ENCODE measurements at places on chromosomes 1 and 21.

DNA sequence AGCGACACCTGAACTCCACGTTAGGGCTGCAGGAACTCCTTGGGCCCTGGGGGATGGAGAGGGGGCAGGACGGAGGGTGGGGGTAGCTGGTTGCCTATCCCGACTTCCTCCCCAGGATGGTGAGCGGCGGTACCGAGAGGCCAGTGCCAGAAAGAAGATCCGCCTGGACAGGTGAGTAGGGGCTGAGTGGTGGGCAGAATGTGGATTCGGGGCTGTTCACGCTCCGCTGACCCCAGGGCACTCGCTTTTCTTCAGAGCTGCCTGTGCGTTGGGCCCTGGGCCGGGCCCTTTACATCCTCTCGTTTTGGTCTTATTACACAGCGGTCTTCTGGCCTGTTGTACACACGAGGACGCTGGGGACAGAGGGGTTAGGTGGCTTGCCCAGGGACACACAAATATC lies 20.8 kb downstream of the FAM151A start:
- no peak for DNase-seq

DNA sequence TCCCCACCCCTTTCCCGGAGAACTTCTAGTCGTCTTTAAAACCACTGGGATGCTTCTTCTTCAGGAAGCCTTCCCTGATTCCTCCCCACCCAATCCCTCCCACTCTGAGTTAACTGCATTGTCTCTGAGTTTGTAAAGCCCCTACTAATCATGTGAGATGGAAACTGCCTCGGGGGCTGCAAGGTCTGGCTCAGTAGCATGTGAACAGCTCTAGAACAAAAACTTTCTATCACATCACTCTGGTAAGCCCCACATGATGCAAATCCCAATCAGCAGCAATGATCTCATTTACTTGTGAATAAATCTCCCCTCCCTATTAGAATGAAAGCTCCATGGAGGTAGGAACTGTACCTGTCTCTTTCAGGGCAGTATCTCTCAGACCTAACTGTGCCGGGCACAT lies 141.0 kb upstream of the JUN start:
- no peak for DNase-seq

GRCh38 chr1:209435654-209436566 lies 147.6 kb upstream of the CAMK1G start:
- DNase-seq: peak; percentile 50

DNA sequence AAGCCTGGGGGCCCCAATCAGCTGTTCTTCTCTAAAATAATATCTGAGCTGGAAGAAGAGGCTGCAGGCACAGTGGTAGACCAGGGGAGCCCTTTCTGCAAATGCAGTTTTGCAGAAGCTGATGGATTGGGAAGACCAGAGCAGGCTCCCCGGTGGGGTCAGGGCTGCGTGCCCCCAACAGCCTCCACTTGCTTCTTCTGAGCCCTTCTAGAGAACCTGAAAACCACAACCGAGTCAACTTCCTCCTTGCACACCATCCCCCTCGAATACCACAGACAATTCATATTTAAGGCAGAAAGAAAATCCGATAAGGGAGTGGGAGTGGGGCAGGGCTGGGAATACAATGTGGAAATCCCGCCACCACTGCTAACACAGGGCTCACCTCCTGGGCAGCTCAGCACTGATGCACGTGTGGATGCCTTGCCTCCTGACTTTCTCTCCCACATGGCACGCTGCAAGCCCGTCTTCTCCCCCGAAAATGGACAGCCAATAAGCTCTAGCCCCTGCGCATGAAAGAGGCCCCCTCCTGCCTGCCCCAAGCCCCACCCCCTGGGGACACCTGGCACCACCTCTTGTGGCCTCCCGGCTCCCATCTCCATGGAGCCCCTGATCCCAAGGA lies 25.4 kb upstream of the ALDH4A1 start:
- DNase-seq: no peak

- DNase-seq: peak; percentile 90
These were observed 880 bp downstream of the PRPF38B start for GRCh38 chr1:108692724-108693655.

DNA sequence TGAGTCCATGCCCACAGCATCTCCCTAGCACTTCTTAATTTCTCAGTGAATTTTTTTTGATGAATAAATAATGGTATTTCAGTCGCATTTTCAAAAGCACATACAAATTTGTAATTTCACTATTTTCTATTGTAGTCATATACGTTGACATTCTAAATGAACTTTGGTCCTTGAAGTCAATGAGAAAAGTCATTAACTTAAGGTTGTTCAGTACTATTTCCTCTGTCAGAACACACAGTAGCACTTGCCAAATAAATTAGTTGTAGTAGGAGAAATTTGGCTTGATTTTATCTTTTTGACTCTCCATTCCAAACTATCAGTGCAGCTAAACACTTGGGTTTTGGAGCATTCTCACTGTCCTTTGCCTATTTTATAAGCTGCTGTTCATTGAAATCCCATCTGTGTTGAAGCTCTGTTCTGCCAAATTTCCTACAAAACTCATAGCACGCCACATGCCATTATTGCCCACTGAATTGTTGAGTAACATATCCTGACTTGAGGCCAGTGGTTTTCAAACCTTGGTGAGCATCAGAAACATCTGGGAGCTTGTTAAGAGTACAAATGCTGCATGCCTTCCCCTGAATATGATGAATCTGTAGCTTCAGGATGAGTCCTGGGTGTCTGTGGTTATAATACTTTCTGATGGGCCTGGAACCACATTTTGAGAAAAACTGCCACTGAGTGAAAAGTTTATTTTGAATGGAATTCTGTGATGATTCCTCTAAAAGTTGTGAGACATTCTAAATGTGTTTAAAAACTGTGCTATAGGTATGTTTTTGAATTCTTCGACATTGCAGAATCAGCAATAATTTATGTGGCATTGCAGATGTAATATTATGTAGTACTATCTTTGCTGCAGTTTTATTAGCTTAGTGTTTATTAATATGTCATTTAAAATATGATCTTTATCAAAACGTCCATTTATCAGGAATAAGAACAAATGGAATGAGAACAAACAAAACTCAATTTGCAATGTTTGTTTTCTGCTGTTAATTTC lies 78.9 kb downstream of the DNM3 start:
- no peak for DNase-seq

Measured in stomach (tissue), 19 donors.